ENCODE measurements at places on chromosomes 11 and 22.

DNA sequence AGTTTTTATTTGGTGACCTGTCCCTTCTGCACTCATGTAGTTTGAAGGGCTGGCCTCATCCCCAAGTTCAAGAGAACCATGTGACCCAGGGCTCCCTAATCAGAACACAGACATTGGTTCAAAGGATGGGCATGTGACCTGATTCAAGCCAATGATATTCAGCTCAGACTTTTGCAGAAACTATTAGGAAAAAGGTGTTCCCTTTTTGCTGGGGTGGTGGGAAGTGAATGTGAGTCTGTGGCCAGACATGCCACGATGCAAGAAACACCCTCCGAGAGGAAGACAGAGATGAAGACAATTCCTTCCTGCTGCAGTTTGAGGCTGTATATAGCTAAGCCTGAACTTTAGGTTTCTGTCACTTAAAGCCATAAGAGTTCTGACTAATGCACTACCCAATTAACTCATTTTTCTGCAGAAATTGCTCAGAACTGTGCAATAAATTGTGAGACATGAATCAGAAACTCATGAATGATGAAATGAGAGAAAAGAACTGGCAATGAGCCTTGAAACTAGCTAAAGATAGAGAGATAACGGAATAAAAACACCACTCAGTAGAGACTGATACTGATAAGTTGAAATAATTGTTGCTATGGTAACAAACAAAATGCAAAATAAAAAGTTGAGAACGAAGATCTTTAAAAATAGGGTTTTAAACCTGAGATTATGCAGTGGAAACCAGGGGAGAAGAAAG, 9.2 kb upstream of the MAPK1 start:
- no peak for DNase-seq

- DNase-seq: peak; percentile 88
These were observed 41.5 kb upstream of the HSPA8 start for GRCh38 chr11:123103326-123103980.

DNA sequence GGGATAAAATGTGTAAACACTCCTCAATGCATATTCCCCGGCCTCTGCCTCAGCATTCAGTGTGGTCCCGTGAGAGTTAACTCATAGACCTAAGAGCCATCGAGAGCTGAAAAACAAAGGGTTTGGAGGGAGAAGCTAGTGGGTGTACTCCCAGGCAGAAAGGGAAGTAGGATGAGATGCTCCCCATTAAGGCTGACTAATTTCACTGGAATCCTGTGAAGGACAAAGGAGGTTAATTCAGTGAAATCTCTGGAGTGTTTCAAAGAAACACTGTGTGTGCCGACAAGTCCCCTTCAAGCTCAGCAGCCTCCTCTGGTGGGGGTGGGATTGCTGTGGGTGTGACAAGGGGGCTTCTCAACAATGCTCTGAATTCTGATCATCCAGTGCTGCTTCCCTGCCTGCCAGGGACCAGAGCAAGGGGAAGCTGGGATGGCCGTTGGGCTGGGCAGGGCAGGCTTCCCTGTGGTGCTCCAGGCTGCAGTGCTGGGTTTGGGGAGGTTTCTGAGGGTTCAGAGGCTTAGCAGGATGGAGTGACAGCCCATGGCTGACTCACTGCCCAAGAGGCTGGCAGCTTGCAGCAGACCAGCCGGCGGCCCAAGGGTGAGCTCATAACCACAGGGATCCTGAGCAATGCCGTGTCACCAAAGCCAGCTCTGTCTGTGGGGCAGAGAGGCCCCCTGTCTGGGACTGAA, 61.4 kb upstream of the BMAL1 start:
- peak; percentile 15 for DNase-seq

GRCh38 chr11:63877658-63878241, 38.8 kb downstream of the MARK2 start:
- DNase-seq: no peak

GRCh38 chr11:92204731-92205130, 19.9 kb upstream of the FAT3 start:
- peak; percentile 84 for DNase-seq
